ENCODE measurements at places on chromosomes 7 and 10. TPM values are rescaled to one million over a fixed set of nuclear protein-coding genes. Genes with fewer than 3 reads are reported as not detected.
A peak's percentile ranks its signal among the peaks of the same experiment; 100 is the strongest.

- DNase-seq, result peak; percentile 25
Measured at GRCh38 chr7:90726120-90726519, 130.0 kb downstream of the CDK14 start.

- DNase-seq, result no peak
Measured at GRCh38 chr7:44099669-44100068, 4.5 kb upstream of the AEBP1 start.

- DNase-seq, result peak; percentile 75
Measured at GRCh38 chr7:87398446-87398845, 53.0 kb downstream of the CROT start.

Gene WIPF3
- total RNA-seq, result under 0.01 TPM

DNA sequence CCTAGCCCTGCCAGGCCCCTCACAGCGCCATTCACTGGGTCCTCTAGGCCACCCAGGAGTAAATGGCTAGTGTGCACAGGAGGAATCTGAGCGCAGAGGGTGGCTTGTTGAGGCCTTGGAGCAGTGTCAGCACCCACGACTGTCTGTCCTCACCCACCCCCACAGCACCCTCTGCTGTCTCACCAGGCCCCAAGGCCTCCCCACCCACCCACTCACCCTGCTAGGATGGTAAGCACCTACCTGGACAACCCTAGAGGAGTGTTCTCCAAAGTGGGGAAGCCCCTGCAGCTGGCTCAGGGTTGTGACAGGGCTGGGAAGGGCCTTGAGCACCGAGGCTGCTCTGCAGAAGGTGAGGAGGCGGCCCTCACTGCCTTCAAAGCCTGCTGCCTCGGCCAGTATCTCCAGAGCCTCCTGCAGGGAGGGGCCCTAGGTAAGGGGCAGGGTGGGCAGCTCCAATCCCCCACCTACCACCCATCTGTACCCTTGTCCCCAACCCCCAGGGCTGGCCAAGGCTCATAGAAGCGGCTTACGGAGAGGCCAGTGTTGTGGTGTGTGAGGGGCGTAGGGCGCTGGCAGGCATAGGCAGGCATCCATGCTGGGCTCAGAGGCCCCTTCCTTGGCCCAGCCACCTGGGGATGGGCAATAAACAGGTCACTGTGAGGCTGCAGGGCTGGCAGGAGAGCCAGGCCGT, 2.9 kb downstream of the POLM start:
- DNase-seq, result no peak

Gene MRLN
- not detected for total RNA-seq

DNA sequence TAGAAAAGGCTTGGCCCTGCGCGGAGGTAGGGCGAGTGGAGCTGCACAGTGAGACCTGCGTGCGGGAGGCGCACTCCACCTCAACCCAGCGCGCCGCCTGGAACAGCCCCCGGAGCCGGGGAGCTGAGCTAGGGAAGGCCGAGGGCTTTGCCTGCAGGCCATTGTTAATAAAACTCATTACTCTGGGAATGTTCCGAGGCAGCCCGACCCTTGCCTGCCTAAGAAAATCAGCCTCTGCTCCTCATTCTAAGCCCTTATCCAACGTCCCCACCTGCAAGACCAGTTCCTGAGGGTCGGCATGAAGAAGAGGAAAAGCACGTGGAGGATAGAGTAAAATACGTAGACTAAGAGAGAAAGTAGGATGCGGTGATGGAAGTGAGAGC, 55.3 kb downstream of the C7orf25 start:
- no peak for DNase-seq

DNA sequence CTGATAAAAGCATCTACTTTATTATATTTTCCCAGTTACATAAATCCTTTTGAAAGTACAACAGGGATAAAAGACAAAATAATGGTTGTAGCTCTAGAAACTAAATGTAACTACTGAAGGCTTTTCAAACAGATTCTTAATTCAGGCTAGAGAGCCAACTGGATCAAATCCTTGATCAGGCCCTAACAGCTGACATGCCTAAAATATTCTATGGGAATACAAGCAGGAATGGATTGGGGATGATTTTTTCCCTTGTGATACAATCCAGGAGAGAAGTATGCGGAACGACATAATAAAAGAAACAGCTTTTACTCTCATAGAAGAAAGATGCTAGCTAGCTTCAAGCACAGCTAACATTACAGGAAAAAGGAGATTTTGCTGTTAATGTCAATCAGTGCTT, 49.0 kb downstream of the NT5C2 start:
- no peak for DNase-seq

GRCh38 chr7:79403879-79404278, 49.6 kb downstream of the MAGI2 start:
- no peak for DNase-seq

Gene GPER1
- total RNA-seq, result 2.6 TPM

Gene LRRN3
- total RNA-seq, result 0.86 TPM

DNA sequence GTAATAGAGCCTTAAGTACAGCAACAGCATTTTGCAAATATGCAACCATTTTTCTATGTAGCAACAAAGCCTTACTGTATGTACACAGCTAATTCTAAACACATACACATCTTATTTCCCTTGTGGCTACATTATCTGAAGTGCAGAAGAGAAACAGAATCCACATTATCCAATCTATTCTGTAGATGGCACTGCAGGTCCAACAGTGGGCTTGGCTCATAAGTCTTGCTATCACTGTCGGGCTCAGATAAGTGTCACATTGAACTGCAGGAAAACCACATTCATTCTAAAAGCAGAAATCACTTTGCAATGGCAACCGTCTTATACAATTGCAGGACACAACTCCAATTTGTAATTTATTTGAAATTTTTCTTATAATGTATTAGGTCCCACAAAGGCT, 109.8 kb upstream of the NOBOX start:
- peak; percentile 3 for DNase-seq

DNA sequence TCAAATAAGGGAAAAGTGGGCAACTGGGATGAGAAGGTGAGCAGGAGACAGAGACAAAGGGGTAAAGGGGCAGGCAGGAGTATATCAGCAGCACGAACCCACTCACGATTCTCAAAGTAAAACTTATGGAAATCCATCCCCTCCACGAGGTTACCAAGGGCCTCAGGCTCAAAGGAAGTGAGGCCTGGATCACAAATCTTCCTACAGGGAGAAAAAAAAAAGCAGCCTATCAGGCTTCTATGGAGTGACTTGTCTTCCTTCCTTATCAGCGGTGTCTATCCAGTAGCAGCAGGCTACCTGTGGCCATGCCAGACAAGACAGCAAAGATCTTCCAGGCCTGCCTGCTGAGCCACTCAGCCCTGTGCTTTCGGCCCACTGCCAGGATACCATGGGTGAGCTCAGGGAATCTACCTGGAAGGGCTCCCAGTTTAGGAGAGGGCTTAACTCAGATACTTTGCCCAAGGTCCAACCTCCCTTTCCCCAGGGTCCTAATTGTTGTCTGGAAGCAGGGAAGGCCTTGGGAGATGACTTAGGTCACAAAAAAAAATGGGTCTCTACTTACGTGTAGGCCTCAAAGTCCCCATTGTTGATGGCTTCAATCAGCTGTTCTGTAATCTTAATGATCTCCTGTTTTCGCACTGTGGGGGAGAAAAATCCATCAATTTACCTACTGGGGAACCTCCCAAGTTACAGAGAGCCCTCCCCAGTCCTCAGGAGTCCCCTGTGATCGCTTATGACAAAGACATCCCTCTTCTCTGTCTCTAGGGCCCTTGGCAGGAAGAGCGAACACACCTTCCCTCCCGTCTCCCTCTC, 5.7 kb upstream of the NDST2 start:
- DNase-seq, result no peak

Gene PIK3CG
- total RNA-seq, result 0.64 TPM

Gene PAPOLB
- total RNA-seq, result not detected

GRCh38 chr7:77217474-77218185, 18.0 kb upstream of the FGL2 start:
- no peak for DNase-seq

Gene AGK
- 43.2 TPM for total RNA-seq

GRCh38 chr10:24720096-24720495, 3.6 kb downstream of the ARHGAP21 start:
- DNase-seq, result no peak

Gene AZGP1
- not detected for total RNA-seq

DNA sequence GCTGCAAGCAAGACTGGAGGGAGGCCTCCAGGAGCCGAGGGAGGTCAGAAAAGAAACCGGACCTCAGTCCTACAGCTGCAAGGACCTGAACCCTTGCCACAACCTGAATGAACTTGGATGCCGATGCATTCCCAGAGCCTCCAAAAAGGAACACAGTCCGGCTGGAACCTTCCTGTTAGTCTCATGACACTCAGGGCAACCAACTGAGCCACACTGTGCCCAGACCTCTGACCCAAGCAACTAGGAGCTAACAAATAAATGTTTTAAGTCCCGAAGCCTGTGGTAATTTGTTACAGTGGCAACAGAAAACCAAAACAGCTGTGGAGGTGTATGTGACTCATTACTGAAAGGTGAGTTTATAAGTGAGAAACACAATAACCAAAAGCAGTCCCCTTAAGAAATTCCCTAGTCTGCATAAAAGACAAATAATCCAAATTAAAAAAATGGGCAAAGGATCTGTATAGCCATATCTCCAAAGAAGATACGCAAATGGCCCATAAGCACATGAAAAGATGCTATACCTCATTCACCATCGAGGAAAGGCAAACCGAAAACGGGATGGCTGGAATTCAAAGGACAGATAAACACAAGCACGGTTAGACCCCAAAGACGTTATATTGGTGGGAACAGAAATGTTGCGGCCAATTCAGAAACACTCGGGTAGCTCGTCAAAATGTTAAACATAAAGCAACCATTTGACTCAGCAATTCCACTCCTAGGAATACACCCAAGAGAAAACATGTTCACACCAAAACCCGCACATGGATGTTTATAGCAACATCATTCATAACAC, 24.8 kb downstream of the GNA12 start:
- DNase-seq, result no peak

DNA sequence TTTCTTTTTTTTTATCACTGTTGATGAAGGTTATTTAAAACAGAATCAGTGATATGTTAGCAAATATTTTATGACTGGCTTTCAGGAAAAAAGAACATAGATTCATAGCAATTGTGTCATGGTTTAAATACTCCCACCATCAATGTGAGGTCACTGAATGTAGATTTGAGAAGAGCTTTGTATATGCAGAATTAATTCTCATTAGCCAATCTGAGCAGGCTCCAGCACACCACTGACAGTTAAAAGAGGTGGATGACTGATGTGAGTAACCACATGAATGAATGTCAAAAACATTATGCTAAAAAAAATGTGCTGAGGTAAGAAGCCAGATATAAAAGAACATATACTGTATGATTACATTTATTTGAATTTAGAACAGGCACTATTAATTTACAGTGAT, 174.8 kb upstream of the KAT6B start:
- no peak for DNase-seq

DNA sequence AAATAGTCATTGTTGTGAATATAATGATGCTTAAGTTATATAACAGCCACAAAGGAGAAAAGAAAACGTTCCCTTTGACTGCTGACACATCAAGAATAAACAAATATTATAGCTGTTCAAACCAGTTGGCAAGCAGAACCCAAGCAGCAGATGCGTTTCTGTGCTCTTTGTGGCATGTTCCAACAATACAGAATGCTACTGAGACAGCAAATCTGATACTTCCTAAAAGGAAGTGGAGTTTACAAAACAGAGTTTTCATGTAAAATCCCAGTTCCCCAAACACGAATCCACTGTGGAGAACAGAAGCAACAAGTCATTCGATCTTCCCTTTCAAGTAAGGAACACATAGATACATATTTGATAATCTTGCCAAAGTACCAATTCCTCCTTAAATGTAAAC, 170.9 kb upstream of the ASAH2 start:
- no peak for DNase-seq

DNA sequence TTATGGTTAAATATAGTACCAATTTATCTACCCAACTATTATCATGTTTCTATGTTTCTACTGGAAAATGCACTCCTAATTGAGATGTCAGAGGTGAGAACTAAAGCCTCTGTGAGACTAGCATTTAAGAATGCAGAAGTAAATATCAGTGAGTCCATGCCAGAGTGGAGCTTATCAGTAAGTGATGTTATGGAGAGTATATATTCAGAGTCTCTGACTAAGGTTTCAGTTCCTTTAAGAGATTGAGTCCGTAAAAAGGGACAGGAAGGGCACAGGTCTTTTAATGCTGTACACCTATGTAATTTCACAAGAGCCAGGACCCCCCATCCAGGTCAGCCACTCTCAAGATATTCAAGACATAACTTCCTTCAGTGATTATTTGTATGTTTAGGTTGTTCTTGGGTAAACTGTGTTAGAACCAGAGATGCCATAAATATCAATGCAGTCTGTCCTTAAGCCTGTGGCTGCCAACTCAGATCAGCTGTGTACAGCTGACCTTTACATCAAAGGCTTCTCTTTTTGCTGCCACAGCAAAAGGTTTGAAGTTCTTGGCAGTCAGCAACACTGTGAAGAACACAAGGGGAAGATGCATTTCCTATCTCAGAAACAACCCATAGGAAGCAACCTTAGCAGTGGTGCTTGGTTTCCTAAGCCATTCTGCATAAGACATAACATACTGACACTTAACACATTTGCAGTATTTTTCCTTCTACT, 244.8 kb downstream of the BICC1 start:
- no peak for DNase-seq

Gene FXYD4
- not detected for total RNA-seq

- DNase-seq, result no peak
Measured at GRCh38 chr10:86257683-86258082, 108.9 kb downstream of the GRID1 start.

Gene MLXIPL
- not detected for total RNA-seq

DNA sequence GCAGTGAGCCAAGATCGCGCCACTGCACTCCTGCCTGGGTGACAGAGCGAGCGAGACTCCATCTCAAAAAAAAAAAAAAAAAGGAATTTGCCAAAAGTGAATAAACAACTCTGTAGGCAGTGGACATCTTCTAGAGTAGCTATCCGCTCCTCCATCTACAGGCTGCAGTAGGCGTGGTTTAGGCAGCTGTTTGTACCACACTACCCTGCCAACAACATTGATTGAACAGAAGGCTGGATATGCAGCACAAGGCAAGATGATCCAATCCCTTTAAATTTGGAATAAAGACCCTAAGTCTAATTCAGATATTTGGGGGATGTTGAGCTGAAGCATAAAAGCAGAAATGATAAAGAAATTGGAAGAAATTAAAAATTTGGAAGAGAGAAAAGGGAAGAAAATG, 141.6 kb downstream of the TES start:
- DNase-seq, result no peak

Gene HSPA12A
- total RNA-seq, result 35.4 TPM

Gene PLAC9
- 0.64 TPM for total RNA-seq

Gene PNLIPRP1
- not detected for total RNA-seq

Gene GIMAP8
- under 0.01 TPM for total RNA-seq

Gene GSTK1
- total RNA-seq, result 69.1 TPM

Gene CABCOCO1
- total RNA-seq, result 3.2 TPM

DNA sequence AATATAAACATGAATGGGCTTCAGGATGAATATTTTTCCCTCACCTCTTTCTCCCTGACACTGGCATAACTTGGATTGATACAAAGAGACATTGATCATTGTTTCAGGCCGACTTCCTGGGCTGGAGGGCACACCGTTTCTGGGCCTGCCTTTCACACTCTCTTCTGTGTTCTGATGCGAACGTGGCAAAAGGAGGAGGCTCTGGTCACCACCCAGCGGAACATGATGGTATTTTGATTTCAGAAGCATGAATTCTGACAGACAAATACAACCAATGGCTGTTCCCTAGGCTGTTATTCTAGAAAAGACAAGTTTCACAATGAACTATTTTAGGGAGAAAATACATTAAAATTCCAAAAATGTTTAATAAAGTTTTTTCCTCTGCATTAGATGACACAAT, 534.5 kb upstream of the MKI67 start:
- no peak for DNase-seq

Gene NXPH1
- total RNA-seq, result not detected

Gene SPDYE2
- not detected for total RNA-seq

Gene KEL
- total RNA-seq, result not detected

Gene OR9A2
- total RNA-seq, result not detected

Gene PGAM2
- total RNA-seq, result under 0.01 TPM
